ENCODE measurements at places on chromosomes 13 and 19.

DNA sequence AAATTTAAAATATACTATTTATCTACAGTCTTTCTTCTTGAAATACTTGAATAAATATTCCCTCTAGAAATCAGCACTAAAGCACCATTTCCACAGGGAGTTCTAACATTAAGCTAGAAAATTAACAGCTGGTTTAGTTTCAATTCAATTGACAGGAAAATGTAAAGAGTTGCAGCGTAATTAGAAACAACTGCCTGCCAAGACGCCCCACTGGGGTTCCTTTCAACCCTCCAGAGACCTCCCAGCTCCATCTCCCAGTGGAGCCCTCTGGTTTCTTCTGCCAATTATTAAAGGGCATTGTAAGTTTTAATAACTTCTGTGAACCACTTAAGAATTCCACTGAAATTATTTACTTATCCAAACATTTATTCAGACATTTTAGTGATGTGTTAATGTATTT is 4.2 kb downstream of the GJA3 start:
- DNase-seq: no peak

- DNase-seq: no peak
These were observed 15.0 kb downstream of the TMEM143 start for GRCh38 chr19:48348737-48349136.

GRCh38 chr13:67023130-67023876 is 206.8 kb downstream of the PCDH9 start:
- DNase-seq: no peak

GRCh38 chr13:40102854-40103253 is 447.4 kb downstream of the COG6 start:
- DNase-seq: no peak

- no peak for DNase-seq
These were observed 250.3 kb upstream of the ATXN8OS start for GRCh38 chr13:69857183-69857821.

DNA sequence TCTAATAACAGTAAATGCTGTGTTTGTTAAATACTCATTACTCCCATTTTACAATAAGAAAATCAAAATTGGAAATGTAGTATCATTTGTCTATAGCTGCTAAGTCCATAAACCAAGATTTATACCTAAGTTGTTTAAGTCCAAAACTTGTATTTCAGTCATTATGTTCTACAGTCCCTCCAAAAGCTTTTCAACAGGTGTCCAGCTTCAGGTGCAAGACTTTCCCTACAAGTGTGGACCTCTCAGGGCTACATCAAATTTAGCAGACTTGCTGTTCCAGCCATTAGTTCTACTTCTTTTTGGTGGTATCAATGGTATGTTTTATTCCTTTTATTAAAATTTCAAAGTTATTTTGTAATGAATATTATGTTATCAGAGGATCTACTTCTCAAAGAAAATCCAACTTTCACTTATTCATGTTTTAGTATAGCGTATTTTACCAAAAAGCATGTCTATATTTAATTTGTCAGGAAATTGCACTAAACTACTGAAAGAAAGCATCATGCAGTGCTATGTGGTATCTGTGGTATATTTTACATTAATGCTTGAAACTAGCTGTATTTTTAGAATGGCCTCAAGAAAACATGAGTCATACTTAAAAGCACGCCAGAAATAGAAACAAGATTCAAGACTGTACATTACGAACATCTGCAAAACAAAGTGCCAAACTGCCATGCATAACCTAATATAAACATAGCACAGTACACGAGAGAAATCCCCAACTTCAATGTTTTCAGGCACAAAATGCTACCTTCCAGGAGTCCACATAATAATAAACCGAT is 44.5 kb downstream of the VWA8 start:
- no peak for DNase-seq

DNA sequence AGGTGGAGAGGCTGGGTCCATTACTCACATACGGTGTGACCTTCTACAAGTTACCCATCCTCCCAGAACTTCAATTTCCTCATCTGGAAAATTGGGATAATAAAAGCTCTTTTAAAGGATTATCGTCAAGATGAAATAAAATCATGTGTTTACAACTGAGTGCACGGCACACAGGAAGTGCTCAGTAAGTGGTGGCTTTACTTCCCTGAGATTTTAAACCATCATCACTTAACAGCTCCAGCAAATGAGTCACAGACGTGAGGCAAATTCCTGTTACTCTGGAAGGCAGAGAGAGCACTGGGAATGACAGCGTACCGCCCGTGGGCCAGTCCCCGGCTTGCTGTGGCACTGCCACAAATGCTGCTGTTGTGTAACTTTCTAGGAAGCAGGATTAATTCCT is 64.1 kb downstream of the MRPL57 start:
- no peak for DNase-seq

DNA sequence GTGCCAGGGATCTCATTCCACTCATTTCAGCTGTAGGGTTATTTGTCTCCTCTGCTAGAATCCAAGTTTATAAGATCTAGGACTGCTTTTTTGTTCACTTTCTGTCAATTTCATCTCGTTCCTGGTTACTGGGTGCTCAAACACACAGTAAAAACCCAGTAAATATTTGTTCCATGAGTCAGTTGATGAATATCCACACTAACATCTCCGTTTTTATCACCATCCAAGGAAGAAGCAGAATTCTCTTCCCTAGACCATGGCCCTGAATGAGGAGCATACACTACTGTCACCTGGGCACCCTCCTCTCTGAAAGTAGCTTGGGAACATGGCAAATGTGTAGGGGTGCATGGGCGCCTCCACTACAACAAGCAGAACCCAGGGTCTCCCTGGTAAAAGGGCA is 390.8 kb downstream of the FOXO1 start:
- DNase-seq: no peak

DNA sequence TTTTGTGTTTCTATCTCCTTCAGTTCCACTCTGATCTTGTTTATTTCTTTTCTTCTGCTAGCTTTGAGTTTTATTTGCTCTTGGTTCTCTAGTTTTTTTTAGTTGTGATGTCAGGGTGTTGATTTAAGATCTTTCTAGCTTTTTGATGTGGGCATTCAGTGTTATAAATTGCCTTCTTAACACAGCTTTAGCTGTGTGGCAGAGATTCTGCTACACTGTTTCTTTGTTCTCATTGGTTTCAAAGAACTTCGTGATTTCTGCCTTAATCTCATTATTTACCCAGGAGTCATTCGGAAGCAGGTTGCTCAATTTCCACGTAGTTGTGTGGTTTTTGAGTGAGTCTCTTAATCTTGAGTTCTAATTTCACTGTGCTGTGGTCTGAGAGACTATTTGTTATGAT is 251.7 kb upstream of the HTR2A start:
- DNase-seq: no peak

GRCh38 chr19:55189403-55189835 is 9.3 kb upstream of the SYT5 start:
- DNase-seq: no peak

GRCh38 chr19:38252941-38253691 is 3.1 kb downstream of the PPP1R14A start:
- no peak for DNase-seq

GRCh38 chr13:49403996-49404702 is 39.7 kb downstream of the CAB39L start:
- DNase-seq: no peak

GRCh38 chr19:13269348-13269747 is 119.1 kb downstream of the IER2 start:
- no peak for DNase-seq

DNA sequence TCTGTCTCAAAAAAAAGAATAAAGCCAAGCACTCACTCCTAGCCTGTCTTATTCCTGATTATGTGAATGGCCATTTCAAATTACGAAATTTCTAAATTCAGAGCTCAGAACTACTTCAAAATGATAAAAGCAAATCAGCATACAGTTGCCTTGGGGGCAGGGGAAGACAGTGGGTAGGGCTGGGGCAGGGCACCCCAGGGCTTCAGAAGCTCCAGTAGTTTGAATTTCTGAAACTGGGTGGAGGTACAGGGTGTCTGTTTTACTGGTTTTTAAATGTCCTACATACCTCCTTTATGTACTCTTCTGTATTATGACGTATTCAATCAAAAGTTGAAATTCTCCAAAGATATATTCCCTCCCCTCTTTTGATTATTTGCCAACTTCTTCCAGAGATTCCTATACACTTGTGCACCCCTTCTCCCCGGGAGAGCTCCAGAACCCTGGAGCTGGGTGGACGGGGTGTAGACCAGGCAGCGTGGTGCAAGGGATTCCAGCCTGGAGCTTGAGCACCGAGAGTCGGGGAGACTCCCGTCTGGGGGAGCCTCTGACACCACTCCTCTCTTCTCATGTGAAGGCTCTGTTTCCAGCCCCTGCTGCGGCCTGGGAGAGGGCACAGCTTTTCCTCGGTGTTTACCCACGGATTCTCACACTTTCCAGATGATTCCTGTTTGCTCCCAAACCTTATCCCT is 84.7 kb upstream of the GPR183 start:
- no peak for DNase-seq

DNA sequence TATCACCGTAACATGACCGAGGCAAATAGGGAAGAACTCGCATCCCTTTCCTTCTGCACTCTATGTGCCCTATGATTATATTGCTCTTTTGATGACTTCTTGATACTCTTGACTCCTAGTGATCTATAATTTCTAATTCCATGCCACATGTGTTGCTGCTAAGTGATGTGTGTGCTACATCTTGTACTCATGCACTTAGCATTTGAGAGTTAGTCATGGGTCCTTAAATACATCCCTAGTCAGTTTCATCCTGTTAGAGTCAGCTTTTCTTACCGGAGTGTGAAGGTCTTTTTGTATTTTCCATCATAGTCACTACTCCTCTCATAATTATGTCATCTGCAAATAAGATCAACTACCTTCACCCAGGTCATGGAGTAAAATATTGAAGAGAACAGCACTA is 30.2 kb downstream of the RXFP2 start:
- no peak for DNase-seq

DNA sequence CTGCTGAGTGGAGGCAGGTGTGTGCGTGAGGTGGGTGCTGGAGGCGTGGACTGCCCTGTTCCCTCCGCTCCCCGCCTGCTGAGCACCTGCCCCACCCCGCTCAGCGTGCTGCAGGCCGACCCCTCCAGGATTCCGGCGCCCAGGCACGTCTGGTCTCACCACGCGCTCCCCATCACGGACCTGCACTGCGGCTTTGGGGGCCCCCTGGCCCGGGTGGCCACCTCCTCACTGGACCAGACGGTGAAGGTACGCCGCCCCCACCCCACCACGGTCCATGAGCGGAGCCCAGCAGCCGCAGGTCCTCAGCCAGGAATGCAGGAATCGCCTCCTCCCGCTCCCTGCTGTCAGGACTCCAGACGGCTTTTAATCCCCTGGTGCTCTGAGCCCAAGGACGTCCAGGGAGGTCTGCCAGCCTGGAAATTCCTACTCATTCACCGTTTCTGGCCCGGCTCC is 6.0 kb downstream of the WDR18 start:
- no peak for DNase-seq

DNA sequence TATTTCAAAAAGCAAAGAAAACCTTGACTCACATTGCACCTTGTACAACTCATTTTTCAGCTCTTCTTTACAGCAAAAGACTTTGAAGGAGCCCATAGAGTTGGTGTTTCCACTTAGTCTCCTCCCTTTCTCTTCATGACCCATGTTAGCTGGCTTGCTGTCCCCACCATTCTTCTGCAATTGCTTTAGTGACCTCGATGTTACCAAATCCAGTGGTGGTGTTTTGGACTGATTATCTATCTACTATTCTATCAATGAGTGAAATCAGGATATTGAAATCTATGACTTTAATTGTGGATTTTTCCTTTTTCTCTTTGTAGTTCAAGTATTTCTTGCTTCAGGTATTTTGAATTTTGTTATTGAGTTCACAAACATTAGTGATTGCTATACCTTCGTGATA is 197.3 kb downstream of the GPC5 start:
- no peak for DNase-seq

- no peak for DNase-seq
These were observed 27.3 kb downstream of the TM9SF2 start for GRCh38 chr13:99528547-99528946.

GRCh38 chr13:103694033-103694432 is 627.8 kb upstream of the SLC10A2 start:
- no peak for DNase-seq

- DNase-seq: peak; percentile 22
These were observed 99.2 kb downstream of the ANKRD10 start for GRCh38 chr13:110815471-110816204.

DNA sequence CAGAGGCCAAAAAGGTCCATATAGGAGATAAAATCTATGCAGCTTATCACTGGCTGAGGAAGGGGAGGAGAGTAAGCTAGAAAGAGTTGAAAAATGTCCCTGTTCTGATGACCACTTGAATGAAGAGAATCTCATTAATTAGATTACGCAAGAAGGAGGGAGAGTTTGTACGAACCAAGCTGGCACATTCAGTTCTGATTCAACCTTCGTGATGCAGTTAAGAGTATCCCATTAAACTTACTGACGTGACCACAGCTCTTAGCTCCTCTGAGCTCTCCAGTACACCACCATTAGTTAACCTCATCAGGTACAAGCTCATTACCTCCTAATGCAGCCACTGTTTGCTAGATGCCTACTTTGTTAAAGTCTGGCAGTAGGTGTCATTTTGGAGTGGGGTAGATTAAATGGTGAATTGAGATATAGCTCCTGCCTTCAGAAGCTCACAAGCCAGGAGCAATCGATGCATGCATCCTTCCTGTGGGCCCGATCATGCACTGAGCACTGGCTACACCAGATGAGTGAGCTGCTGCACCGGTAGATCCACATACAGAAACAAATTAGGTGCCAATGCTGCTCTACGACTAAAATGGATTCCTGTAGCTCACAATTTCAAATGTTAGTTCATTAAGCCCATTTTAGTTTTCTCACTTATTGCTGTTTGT is 458.3 kb downstream of the COG6 start:
- no peak for DNase-seq

- no peak for DNase-seq
These were observed 3.0 kb upstream of the RASL11A start for GRCh38 chr13:27267596-27267995.

GRCh38 chr13:82634946-82635345 is 1247.3 kb downstream of the SLITRK1 start:
- no peak for DNase-seq

- DNase-seq: no peak
These were observed 28.6 kb downstream of the ZC3H4 start for GRCh38 chr19:47084879-47085439.

Data from left lobe of liver (tissue), 2 donors.